EH (cell line): ENCODE measurements at places on chromosomes 3 and 15.

GRCh38 chr3:36905545-36905944 lies 39.3 kb downstream of the TRANK1 start:
- no peak for DNase-seq

DNA sequence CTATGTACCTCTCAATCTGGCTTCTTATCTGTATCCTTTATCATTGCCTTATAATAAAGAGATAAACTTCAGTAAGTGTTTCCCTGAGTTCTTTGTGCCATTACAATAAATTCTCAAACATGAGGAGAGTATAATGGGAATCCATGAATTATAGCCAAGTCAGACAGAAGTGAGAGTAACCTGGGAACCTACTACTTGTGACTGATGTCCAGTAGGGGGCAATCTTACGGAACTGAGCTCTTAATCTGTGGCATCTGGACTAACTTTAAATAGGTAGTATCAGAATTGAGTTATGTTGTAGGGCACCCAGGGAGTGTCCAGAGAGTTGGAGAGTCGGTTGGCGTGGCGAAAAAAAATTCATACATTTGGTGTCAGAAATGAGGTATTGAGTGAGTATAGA lies 542.6 kb downstream of the ZBBX start:
- DNase-seq, result no peak

- DNase-seq, result peak; percentile 55
These were observed 74.3 kb upstream of the SCN5A start for GRCh38 chr3:38723569-38724391.

- no peak for DNase-seq
These were observed 747.3 kb downstream of the CADM2 start for GRCh38 chr3:85706130-85706529.

GRCh38 chr15:78570710-78571109 lies 5.4 kb downstream of the CHRNA5 start:
- DNase-seq, result peak; percentile 3

DNA sequence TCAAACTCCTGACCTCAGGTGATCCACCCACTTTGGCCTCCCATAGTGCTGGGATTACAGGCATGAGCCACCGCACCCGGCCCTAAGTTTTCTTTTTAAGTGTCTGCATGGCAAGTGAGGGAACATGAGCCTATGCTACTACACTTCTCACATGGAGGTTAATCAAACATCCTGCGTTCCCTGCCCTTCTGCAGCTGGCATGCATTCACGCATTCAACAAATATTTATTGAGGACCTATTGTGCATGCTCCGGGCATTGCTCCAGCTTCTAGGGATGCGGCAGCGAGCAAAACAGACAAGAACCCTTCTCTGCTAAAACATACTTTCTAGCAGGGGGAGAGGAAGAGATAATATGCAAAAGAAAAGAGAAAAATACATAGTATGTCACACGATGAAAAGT lies 42.6 kb upstream of the ACKR4 start:
- DNase-seq, result peak; percentile 84

GRCh38 chr3:71189480-71189879 lies 394.0 kb downstream of the FOXP1 start:
- peak; percentile 60 for DNase-seq
